ENCODE measurements at places on chromosomes 7 and 10.

DNA sequence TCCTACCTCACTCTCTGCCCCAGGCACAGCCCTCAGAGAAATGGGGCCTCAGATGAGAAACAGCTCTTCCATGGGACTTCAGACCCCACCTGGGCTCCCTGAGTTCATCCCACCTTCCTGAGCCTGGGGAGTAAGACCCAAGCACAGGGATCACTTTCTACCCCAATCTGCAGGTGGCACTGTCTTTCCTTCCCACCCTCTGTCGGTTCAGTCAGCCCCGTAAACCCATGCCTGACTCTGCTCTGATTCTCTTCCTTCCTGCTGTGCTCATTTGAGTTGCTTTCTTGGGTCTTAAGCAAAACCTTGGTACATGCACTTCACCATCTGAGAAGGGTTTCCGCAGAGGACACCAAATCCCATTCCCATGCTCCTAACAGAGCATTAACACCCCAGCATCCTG, 306.4 kb upstream of the CDC14C start:
- no peak for DNase-seq

DNA sequence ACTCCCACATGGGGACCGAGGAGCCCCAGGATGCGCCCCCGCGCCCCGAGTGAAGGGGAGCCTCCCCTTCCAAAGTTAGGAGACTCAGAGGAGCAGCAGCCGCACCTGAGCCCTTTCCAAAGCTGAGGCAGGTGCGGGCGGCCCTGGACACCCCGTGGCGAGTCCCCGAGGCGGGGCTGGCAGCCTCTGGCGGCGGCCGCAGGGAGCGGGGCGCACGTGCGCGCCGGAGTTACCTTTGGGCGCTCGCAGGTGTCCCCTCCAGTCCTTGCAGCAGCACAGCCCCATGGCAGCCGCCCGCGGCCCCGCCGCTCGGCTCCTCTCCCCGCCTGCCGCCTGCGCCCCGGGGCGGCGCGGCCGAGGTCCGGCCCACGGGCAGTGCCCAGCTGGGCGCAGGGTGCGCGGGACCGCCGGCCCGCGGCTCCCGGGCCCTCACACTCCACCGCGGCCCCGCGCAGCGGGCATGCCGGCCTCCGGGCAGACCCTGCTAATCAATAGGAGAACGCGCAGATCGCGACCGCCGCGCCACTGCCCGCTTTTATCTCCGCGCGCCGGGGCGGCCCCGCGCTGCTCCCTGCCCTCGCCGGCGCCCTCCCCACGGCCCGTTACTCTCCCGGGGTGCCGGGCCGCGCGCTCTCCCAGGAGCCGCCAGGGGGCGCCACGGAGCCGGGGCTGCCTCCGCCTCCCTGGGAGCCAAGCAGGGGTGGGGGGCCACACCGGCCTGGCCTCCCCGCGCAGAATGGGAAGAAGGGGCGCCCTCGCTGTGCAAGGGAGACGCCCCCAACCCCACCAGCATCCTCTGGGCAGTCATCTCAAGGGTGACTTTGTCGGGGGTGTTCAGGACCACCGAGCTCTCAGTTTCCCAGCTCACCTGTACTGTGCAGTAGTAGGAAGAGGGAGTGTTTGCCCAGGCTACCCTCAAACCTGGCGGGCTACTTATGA, 80.8 kb downstream of the ARHGAP22 start:
- DNase-seq: no peak

DNA sequence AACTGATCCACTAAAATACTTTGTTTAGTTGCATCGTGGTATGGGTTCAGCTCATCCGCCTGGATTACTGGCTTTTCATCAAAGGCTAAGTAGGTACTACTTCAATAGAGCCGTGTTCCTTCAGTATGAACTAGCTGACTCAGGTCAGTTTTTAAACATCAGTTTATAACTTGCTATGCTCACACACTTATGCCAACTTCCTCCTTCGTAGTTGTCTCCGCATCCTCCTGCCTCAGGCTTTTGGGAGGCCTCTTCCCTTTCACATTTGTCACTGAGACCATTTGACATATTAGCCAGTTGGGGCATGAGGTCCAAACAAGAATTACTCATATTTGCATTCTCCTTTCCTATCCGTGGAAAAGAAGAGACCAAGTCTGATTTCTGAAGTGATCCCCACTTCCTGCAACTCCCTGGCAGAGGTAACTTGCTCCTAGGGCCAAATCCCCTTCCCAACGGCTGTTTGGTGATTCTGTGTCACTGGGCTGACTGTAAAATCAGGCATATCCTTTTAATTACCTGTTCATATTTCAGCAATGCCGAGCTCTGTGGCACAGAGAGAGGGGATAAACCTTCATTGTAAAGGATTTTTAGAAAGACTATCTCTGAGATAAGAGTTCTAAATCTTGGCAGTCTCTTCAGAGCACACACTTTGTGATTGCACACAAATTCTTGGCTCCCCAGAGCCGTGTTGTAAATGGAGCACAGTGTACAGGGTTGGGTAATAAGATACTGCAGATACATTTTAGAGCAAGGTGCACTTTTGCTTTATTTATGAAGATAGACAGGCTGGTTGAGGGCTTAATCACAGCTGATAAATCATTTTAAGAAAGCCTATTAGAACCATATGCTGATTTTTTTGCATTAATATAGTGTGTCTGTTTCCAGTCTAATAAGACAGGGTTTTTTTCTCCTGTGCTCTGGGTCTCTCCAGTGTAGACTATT, 108.0 kb downstream of the CREB5 start:
- DNase-seq: no peak

DNA sequence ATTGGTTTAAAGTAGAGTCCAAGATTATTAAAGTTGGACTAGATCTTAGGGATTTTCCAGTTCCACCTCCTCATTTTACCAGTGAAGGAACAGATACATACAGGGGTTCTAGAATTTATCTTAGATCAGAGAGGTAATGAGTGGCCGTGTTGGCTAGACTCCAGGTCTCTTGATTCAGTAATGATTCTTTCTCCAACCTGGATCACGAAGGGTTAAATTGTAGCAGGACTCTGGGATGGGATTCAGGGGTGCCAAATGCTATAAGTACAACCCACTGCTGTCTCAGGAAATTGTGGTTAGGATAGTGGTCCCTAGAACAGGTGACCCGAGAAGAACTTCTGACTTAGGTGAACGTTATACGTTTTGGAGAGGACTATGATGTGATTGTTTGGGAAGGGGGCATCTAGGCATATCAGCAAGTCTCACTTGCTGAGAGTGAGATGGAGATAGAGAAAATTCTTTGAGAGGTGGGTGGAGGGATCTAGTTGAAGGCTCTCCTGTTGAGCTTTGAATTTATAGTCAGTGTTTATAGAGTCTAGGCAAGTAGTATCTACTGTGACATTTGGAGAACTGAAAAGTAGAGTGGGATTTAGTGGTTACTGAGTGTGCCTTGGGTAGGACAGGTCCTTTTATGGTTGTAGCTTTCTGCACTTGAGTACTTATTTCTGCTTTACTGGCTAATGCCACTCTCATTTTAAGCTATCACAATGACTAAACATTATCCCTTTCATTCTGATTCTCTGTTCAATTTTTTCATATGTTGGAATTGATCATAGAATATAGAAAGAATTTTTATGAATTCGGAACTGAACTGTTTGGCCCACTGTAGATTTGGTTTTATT, 58.3 kb downstream of the ST7 start:
- no peak for DNase-seq

DNA sequence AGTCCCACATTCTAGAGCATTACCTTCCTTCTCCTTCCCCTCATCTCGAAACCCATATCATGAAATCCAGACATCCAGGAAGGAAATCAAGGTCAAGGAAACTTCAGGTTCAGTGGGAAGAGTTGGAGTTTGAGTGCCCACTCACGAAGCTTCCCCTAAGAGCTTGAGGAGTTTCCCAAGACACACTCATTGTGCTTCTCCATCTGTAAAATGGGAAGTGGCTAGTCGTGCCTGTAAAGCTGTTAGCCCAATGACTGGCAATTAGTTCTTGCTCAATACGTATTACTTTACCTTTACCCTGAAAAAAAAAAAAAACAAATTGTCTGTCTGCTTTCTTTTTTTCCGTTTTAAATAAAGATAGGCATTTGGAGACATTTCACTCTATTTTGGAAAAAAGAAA, 42.3 kb downstream of the GPAM start:
- no peak for DNase-seq

- DNase-seq: no peak
Measured at GRCh38 chr10:87829986-87830729, 12.1 kb upstream of the ATAD1 start.

DNA sequence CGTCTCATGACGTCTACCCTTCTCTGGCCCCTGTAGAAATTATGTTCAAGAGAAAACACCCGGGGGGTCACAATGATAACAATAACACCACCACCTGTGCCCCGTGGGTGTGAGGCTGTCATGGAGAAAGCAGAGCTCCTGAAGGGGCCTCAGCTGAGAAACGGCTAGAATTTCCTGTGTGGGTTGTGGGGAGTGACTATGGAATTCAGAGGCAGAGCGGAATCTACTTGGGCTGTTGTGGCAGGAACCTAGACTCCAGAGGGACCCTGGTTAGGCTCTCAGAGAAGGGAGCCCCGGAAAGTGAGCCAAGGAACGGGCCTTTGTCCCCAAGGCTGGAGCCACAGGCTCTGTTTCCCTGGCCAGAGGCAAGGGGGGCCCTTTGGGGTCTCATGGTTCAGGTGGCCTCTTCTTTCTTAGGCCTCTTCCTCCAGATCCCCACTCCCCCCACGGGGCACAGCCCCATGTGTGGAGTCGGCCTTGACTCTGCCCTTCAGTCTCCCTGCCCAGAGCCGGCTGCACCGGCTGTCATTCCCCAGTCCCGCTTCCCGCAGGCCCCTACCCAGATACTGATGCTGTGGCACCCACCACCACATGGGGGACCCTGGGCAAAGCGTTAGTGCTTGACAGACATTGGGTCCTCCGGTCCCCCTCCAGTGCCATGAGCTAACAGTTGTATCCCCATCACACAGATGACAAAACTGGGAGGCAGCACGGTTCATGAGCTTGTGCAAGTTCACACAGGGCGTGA, 6.5 kb upstream of the GIMAP8 start:
- DNase-seq: no peak

GRCh38 chr7:11625669-11626068, 206.3 kb downstream of the THSD7A start:
- DNase-seq: no peak

- DNase-seq: no peak
Measured at GRCh38 chr10:61663466-61663865, 737 bp downstream of the CABCOCO1 start.

DNA sequence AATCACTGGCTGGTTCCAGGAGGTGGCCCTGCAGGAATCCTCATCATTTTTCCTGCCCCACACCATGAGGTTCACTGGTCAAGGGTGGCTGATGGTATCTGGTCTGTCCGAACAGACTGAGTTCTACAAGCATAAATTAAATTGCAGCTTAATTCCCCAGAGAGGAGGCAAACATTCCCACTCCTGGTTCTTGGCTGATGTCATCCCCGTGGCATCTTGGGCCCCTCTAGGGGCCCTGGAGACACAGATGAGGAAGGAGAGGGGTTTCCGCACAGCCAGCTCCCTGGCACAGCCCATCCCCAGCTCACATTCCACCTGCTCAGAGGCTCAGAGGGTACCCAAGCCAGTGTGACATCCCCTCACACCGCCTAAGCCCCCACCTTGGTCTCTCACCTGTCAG, 5.3 kb upstream of the KLRG2 start:
- no peak for DNase-seq

DNA sequence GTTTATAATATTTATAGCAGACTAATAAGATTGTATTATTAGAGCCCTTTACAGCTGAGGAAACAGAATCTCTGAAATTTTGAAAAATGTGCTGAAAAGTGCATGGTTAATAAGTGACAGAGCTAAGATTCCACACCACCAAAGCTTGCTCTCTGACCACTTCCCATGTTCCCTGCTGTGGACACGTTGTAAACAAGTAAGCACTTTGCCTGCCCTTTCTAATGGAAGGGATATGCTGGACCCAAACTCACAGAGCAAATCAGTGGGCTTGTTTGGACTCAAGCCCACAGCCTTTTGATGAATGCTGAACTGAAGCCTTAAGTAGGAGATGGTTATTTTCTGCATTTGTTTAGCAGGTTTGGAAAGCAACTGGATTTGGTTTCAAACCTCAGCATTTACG, 214.0 kb upstream of the TMEM72 start:
- DNase-seq: no peak

DNA sequence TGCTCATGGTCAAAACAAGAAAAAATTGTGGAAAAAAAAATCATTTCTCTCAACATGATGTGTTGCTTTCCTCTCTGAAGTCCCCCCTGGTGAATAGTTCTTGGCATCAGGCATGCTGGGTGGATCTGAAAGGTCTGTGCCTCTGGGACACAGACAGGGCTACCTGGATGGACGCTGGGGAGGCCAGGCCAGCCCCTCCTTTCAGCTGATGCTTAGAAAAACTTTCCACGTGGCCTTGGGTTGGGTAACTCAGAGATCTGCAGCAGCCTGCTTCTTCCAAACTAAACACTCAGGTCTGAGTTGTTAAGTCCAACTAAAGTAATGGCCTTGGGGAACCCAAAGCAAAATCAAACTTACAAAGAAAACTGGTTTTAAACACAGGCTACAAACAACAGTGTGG, 113.0 kb downstream of the CCDC3 start:
- no peak for DNase-seq

DNA sequence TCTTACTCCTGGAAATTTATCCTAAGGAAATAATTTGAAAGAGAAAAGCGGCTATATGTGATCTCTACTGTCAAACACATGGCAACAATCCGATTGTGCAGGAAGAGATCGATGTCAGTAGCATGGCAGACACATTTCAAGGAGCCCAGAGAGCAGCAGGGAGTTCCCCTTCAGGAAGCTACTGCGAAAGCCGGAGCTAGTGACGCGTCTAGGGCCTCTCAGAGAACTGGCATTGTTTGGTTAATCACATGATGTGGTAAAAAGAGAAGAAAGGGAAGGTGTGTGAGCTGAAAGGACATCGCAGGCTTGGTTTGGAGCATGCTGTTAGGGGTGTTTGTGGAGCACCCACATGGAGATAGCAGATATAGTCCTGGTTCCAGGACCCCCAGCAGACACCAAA, 74.9 kb downstream of the BEND7 start:
- DNase-seq: no peak

DNA sequence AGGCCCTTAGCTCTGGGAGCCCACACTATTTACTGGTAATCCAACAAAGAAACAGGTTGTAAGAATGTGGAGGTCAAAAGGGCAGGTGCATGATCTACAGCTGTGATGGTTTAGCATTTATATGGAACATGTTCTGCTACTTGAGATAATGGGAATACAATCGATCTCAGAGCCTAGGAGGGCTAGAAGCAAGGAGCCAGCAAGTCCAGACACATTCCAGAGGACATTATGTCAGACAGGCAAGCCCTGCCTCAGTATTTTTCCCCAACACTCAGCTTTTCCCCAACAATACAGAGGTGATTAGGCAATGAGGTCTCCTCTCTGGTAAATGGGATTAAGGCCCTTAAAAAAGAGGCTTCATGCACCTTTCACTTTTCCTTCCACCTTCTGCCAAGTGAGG, 21.4 kb upstream of the GNAT3 start:
- no peak for DNase-seq

DNA sequence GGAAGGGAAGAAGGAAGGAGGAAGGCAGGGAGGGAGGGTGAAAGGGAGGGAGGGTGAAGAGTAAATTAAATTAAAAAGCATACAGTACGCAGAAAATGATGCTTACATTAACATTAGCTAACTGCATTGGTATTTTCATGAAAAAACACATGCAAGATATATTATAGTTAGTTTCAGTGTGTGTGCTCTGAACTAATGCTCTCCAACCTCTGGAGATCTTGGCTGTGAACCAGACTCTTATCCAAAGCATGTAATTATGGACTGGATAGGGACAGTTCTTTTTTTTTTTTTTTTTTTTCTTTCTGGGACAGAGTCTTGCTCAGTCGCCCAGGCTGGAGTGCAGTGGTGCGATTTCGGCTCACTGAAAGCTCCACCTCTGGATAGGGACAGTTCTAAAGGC, 357.0 kb downstream of the FRMD4A start:
- no peak for DNase-seq

Data from stimulated activated CD4-positive, alpha-beta T cell treated with anti-CD3 and anti-CD28 coated beads, TNF-alpha, amount 100 ng/mL, for 4 hours (primary cell).